Right ventricle myocardium inferior (tissue), 1 donor: ENCODE measurements at places on chromosomes 4 and X.

DNA sequence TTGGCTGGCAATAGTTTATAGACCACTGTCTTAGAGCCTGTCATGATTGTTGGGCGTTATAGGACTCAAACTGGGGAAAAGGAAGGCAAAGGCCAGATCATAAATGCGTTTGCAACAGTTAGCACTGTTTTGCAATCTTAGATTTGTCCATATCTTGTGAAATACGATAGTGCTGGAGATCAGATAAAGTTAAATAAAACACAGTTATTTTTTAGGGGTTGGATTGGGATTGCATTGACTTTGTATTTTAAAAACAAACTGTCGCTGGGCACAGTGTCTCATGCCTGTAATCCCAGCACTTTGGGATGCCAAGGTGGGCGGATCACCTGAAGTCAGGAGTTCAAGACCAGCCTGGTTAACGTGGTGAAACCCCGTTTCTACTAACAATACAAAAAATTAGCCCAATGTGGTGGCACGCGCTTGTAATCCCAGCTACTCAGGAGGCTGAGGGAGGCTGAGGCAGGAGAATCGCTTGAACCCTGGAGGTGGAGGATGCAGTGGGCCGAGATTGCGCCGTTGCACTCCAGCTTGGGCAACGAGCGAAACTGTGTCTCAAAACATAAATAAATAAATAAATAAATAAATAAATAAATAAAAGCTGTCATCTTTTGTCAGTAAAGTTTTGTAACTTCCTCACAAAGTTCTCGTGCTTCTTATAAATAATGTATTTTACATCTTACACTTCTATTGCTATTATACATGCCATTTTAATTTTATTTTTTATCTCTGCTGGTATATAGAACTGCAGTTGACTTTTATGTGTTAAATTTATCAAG is 117.2 kb downstream of the KDM6A start:
- no peak for DNase-seq

GRCh38 chr4:6435010-6435409 is 37.4 kb downstream of the PPP2R2C start:
- DNase-seq: no peak

- no peak for DNase-seq
These were observed 171.6 kb downstream of the NKX6-1 start for GRCh38 chr4:84327526-84327925.

DNA sequence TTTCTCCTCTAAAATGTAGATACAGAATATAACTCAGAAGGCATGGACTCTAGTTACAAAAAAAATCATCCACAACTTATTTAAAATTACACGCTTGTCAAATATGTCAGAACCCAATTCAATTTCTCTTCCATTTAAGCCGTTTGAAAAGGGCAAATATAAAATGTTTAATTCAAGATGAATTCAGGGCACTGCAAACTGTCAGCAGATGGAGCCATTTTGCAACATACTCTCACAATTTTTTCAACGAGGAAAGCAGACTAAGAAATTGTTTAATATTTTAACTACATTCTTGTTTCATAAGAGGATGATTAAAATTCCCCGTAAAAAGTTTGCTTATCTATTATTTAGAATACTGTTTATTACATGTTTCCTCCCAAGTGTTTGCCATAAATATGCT is 321.3 kb upstream of the CPXCR1 start:
- DNase-seq: no peak

DNA sequence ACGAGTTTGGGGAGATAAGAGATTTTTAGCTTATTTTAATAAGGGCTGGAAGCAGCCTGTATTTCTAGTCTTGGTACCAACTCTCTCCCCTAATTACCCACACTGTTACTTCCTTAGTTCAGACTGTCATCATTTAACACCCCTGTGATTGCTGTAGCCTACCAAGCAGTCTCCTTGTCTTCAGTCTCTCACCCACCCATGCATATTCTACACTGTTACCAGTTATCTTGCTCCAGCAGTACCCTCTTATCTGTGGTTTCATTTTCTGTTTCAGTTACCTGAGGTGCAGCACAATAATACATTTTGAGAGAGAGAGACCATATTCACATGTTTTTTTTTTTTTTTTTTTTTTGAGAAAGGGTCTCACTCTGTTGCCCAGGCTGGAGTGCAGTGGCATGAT is 80.2 kb downstream of the DIAPH2 start:
- DNase-seq: no peak

- DNase-seq: no peak
These were observed 143.5 kb upstream of the LNX1 start for GRCh38 chr4:53734584-53735353.

DNA sequence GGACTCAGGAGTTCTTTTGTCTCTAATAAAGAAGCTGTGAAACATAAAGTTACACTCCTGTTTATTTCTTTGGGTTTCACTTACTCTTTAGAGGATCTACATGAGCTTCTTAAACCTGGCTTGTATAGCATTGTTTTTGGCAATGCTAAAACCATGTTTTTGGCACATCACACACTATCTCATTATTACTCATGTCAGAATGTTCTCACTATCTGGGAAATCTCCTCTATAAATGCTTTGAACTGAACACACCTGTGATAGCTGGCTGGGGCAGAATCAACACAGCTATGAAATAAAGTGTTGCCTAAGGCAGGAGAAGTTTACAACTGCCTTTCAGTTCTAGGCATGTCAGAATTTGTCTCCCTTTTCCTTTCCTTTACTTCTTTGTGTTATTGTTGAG is 52.6 kb downstream of the SULT1B1 start:
- DNase-seq: no peak

GRCh38 chrX:39249999-39250398 is 448.7 kb downstream of the MID1IP1 start:
- DNase-seq: no peak

DNA sequence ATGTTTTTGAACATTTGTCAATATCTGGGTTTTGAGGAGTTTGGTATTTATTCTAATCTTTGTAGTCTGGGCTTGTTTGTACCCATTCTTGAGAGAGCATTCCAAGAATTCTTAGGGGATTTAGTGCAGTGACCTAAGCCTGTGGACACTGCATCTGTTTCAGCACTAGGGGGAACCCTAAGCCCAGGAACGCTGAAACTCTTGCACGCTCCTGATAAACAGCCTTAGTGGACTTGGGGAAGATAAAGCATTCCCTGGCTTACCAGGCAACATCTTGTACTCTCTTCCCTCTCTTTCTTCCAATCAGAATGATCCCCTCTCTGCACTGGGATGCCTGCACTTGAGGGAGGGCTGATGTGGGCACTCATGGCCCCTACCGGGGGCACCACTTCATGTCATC is 654.9 kb upstream of the HTR2C start:
- DNase-seq: no peak

GRCh38 chr4:17613761-17614415 is 553 bp upstream of the MED28 start:
- no peak for DNase-seq

DNA sequence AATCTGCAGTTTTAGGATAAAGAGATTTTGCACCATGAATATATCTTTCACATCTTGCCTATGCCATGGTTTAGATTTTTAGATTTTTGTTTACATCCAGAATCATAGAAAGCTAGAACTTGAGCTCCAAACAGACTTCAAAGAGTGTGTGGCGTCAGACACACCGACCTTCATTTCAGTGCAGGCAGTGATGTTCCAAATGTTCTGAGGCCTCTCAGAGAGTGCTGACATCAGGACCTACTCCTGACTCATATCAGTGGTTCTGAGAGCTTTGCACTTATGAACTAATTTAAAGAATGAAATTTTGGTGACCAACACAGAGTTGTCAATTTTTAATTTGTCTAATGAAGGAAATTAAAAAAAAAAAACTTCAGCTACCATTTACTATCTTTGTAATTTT is 18.3 kb downstream of the CXCR3 start:
- DNase-seq: no peak

DNA sequence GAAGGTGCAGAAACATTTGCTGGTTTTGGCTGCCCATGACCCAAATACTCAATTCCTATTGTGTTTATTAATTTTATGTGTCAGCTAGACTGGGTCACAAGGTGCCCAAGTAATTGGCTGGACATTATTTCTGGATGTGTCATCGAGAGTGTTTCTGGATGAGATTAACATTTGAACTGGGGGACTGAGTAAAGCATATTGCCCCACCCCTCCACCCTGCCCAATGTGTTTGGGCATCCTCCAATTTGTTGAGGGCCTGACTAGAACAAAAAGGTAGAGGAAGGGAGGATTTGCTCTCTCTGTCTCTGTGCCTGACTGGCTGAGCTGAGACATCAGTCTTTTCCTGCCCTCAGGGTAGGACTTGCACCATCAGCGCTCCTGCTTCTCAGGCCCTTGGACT is 29.7 kb upstream of the LCORL start:
- no peak for DNase-seq

DNA sequence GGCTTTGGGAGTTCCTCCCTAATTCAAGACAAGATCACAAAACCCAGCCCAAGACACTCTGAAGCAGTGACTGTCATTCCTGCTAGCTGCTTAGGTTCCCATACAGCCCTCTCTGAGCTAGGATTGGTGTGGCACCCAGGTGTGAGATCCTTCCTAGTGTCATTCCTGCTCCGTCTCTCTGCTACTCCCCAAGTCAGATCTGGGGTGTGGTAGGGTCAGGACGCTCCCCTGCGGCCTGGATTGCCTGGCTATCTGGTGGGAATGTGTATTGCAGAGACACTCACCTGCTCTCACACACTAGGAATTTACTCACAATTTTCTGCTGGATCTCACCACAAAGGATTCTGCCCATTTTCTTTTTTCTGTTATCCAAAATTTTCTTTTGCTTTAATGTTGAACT is 560.8 kb upstream of the ATOH1 start:
- DNase-seq: peak; percentile 22

- no peak for DNase-seq
These were observed 72.3 kb upstream of the STIM2 start for GRCh38 chr4:26788341-26788733.

- DNase-seq: no peak
These were observed 158.5 kb downstream of the SHOX start for GRCh38 chrX:789096-789495.

- peak; percentile 74 for DNase-seq
These were observed 124.2 kb upstream of the MBNL3 start for GRCh38 chrX:132612821-132613564.

- no peak for DNase-seq
These were observed 451 bp downstream of the SOD3 start for GRCh38 chr4:24795666-24796381.

- DNase-seq: no peak
These were observed 1076.9 kb upstream of the GRID2 start for GRCh38 chr4:91226867-91227266.

DNA sequence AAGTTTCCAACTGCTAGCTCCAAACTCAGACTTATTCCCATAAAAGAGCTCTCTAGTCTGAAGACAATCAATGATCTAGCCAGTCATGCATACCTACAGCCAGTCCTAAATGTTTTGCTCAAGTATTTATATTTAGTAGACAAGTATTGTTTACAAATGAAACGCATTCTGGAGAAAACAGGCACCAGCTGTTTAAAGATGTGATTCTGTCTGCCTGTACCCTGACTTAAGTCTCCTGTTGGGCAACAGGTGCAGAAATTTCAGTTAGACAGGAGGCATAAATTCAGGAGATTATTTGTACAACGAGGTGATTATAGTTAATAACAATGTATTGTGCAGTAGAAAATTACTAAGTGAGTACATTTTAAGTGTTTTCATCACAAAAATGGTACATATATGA is 28.9 kb downstream of the LNX1 start:
- DNase-seq: no peak

GRCh38 chr4:169098532-169098931 is 88.5 kb upstream of the CBR4 start:
- no peak for DNase-seq

DNA sequence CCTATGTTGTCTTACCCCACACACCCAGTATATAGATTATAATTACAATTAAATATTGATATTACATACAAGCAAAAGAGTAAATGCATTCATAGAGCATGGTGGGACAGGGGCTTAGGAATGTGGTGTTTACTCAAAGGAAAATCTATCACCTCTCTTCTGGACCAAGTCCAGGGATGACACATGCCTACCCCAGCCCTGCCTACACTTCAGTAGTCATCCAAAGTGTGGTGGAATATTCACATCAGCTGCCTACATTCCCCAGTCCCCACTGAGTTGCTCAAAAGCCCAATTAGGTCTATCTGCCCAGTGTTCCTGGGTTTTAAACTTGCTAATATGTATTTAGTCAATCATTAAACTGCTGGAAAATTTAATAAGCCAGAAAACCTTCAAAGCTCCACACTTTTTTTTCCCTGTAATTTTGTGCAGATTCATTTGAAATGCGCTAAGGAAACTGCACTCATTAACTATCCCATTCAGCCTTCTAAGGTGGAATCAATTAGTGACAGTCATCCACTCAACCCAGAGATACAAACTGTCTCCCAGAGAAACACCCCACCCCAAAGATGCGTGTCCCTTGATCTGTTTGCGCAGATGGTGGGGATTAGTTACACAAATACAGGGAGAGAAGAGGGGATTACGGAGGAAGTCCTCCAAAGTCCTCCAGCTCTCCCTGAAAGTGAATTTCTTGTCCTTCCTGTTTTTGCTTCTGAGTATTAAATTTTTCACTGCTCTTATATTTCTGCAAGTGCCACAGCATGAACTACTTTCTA is 91.7 kb upstream of the KDR start:
- DNase-seq: no peak

DNA sequence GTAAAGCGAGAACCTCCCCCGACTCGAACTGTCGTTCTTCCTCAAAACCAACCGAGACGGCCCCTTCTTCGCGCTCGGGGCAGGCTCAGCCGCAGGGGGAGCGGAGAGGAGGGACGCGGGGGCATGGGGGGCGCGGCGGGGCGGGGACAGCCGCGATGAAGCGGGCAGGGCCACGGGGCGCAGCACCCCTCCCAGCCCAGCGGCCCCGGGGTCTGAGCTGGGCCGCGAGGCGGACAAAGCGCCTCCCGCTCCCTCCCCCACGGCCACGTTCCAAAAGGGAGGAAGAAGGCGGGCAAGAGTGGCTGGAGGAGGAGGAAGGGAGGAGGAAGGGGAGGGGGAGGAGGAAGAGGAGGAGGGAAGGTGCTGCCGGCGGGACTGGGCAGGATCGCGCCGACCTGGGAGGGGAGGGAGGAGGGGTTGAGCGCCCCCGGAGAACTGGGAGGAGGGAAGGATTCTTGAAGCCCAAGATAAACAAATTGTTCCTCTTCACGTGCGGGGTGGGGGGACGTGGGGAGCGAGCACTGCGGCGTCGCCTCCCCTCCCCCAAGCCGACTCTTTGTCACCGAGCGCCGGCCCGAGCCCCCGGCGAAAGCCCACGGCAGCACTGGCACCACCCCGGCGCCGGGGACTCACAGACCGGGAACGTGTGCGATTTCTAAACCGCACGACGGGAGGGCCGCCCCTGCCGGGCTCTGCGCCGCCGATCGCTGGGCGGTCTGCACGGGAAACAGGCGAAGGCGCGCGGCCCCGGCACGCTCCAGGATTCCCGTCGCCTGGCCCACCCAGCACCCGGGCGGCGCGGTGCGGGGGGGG is 2.9 kb downstream of the MAML3 start:
- DNase-seq: peak; percentile 92

DNA sequence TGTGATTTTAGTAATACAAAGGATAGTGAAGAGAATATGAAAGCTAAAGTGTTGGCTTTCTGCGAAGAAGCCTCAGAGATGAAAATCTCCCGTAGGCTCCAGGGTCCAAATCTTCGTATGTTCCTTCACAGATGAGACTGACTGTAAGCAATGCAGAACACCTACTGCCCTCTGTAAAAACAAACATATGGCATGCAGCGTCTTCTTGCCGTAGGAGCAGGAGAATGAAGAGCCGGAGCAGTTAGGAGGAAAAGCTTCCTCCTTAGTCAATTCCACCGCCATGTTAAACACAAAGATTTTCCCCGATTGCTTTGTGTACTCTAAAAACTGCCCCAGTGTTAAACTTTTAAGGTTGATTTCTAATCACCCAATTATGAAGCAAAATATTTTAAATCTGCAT is 22.5 kb downstream of the RWDD4 start:
- DNase-seq: no peak

- DNase-seq: no peak
These were observed 634.8 kb upstream of the MAGEB2 start for GRCh38 chrX:29580560-29580959.
